ENCODE measurements at places on chromosomes 13 and 19.

- H3K27me3 ChIP-seq, result peaks cover 16% of the 10 kb centered on the region
- H3K36me3 ChIP-seq, result no peaks in the 10 kb centered on the region
- no peaks in the 10 kb centered on the region for H3K4me1 ChIP-seq
- no peak overlapping the region for H3K27ac ChIP-seq
- DNase-seq, result no peak
- no peak overlapping the region for H3K4me3 ChIP-seq
Measured at GRCh38 chr19:39197808-39198207, 1.0 kb downstream of the NCCRP1 start.

GRCh38 chr19:35501684-35502083 lies 11.4 kb upstream of the KRTDAP start:
- DNase-seq, result peak; percentile 34
- H3K36me3 ChIP-seq, result no peaks in the 10 kb centered on the region
- H3K27me3 ChIP-seq, result no peaks in the 10 kb centered on the region
- no peak overlapping the region for H3K4me3 ChIP-seq

DNA sequence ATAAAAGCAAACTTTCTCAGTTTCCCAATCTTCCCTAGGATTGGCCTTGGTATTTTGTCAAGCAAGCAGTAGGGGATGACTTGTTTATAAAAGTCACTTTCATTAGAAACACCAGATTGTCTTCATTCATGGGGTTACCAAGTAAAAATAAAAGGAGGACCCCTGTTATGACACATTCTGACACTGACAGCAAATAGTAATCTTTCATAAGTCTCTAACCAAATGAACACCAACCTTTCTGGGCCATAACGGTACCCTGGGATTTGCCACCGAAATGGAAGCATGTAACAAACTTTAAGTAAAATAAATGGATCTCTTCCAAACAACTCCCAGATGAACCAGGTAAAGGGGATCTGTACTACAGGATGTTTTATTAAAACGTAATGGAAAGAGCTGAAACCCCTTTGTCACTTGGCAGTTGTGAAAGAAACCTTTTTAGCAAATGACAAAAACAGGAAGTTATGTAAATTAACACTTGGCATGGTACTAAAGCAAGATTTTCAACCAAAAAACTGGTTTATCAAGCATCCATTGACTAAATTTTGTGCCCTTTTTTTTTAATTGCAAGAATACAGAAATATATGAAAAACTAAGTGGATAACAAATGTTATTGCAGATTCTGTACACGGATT lies 335.6 kb downstream of the RBM26 start:
- no peak overlapping the region for H3K27ac ChIP-seq
- no peaks in the 10 kb centered on the region for H3K27me3 ChIP-seq
- DNase-seq, result no peak
- no peaks in the 10 kb centered on the region for H3K36me3 ChIP-seq

DNA sequence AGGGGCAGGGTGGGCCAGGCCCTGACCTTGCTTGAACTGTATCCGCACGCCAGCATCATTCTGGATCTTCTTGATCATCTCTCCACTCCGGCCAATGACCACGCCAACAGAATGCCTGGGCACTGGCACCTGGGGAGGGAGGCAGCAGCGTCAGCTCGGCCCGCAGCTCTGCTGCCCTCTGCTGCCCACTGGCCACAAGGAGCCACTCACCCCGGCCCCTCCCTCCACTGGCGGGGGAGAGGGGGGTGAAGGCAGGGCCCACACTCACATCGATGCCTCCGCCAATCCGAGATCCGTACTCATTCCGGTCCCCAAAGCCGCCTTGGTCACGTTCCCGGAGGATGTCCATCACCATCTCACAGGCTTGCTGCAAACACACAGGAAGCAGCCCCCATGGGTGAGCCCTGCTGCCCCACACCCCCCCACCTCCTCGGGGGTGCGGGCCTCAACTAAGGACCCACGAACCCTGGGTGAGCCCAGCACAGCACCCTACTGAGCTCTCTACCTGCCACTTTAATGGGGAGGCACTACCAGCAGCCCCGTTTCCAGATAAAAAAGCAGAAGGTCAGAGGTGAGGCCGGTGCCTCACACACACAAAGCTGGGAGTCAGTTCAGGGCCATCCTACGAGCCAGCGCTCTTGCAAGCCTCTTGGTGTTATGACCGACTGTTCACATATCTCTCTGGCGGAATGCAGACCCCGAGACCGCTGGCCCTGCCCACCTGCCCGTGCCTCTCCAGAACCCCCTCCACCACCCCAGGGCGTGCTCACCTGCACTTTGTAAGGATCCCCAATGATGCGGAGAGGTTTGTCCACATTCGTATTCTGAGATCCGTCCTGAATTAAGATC lies 6.7 kb downstream of the KHSRP start:
- H3K4me1 ChIP-seq, result peaks cover 5% of the 10 kb centered on the region
- no peaks in the 10 kb centered on the region for H3K36me3 ChIP-seq
- peak overlapping the region; percentile 65 for H3K27ac ChIP-seq
- no peaks in the 10 kb centered on the region for H3K27me3 ChIP-seq

DNA sequence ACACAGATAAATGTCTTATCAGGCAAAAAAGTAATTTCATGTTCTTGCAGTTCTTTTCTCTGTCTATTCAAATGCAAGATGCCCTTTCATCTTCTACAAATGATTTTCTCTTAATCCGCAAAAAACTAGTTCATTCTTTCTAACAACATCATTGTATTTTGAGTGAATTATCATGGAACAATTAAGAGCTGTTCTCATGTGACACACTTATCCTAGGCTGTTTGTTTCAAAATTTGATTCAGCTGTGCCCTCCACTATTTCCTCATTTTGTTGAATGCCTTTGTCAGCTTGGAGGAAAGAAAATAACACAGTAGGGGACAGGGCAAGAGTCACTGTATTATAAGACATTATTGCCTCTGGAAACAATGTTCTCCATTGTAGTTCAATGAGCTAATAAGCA lies 396.9 kb downstream of the KCTD12 start:
- H3K4me1 ChIP-seq, result no peaks in the 10 kb centered on the region
- H3K4me3 ChIP-seq, result no peak overlapping the region
- no peaks in the 10 kb centered on the region for H3K27me3 ChIP-seq
- no peak for DNase-seq
- no peaks in the 10 kb centered on the region for H3K36me3 ChIP-seq
